ENCODE measurements at places on chromosomes 1 and 21. TPM values are rescaled to one million over a fixed set of nuclear protein-coding genes. Genes with fewer than 3 reads are reported as not detected.

DNA sequence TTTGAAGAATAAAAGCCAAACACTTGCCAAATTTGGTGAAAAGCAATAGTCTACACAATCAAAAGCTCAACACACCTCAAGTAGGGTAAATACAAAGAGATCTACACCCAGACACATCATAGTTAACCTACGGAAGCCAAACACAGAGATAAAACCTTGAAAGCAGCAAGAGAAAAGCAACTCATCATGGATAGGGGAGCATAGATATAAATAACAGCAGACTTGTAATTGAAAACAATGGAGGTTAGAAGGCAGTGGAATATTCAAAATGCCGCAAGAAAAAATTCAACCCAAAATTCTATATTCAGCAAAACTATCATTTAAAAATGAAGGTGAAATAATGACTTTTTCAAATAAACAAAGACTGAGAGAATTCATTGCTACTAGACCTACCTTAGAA is 105.1 kb downstream of the ITSN1 start:
- no peak overlapping the region for H3K27ac ChIP-seq
- H3K36me3 ChIP-seq = no peaks in the 10 kb centered on the region
- no peak overlapping the region for H3K4me3 ChIP-seq
- no peak for DNase-seq

Gene CHODL
- total RNA-seq = not detected

Gene KIF17
- not detected for total RNA-seq

GRCh38 chr1:1826356-1827088 is 48.3 kb upstream of the NADK start:
- H3K27ac ChIP-seq = no peak overlapping the region
- H3K27me3 ChIP-seq = no peaks in the 10 kb centered on the region
- no peak for DNase-seq
- no peak overlapping the region for H3K4me3 ChIP-seq
- peaks cover 4% of the 10 kb centered on the region for H3K4me1 ChIP-seq
- peaks cover 36% of the 10 kb centered on the region for H3K36me3 ChIP-seq

- no peak for DNase-seq
- H3K4me3 ChIP-seq = no peak overlapping the region
- no peaks in the 10 kb centered on the region for H3K36me3 ChIP-seq
- no peaks in the 10 kb centered on the region for H3K27me3 ChIP-seq
Observed at GRCh38 chr1:83694449-83694848, 304.5 kb downstream of the TTLL7 start.
